ENCODE measurements at places on chromosomes 6 and 20.

- DNase-seq: no peak
Observed at GRCh38 chr6:157322792-157323254, 496 bp downstream of the TMEM242 start.

DNA sequence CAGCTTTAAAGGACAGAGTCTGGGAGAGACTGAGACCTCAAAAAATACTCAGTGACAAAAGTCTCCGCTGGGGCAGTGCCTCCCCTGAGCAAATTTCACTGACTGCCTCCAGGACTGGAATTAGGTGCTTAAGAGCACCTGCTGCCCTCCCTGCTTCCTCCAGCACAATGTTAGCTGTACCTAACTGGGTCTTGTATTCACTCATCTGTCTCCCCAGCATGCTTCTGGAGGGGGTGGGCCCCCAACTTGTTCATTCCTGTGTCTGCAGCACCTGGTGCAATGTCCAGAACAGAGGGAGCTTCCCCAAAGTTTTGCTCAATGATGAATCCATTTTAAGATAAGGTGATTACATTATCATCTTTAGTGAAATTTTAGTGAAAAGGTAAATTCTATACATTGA, 650.7 kb downstream of the KIF16B start:
- DNase-seq: no peak

DNA sequence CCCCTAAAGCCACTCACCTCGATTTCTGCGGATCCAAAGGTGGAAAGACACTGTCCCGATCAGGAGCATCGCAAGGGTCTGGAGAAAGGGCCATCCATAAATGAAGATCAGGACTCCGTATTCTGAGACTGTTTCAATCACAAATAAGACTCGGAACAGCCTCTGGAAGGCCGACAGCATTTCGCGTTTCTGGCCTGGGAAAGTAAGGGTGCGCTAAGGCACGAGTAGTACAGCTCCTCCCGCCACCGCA, 44.6 kb downstream of the DPPA5 start:
- peak; percentile 59 for DNase-seq

GRCh38 chr6:164121527-164121926, 707.0 kb downstream of the QKI start:
- no peak for DNase-seq

- no peak for DNase-seq
Observed at GRCh38 chr20:51910321-51911050, 108.2 kb upstream of the SALL4 start.

DNA sequence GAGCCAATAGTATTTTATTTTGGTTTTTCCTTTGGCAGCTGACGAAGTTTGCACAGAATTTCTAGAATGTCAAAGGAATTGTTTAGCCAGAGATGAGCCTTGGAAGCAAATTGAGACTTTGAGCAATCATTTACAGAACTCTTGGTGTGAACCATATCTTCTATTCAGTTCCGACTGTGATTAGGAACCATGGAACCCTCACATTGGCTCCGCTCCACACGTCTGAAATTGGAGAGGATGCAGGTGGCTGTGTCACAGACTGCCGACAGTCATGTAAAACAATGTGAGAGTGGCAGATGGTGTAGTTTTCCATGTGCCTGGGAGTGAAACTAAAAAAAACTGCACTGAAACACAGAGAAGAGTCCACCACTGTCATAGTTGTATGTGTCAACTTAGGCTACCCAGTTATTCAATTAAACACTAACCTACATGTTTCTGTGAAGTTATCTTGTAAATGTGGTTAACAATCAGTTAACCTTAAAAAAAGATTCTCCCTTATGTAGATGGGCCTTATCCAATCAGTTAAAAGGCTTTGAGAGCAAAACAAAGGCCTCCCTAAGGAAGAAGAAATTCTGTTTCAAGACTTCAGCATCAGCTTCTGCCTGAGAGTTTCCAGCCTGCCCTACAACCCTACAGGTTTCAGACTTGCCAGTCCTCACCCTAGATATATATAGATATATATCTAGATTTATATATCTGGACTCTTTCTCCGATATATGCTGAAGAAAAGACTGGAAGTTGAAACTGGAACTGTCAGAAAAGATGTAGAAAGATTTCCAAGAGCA, 3.3 kb upstream of the HMGN4 start:
- no peak for DNase-seq

- DNase-seq: no peak
Observed at GRCh38 chr6:88268508-88268907, 102.4 kb upstream of the CNR1 start.

DNA sequence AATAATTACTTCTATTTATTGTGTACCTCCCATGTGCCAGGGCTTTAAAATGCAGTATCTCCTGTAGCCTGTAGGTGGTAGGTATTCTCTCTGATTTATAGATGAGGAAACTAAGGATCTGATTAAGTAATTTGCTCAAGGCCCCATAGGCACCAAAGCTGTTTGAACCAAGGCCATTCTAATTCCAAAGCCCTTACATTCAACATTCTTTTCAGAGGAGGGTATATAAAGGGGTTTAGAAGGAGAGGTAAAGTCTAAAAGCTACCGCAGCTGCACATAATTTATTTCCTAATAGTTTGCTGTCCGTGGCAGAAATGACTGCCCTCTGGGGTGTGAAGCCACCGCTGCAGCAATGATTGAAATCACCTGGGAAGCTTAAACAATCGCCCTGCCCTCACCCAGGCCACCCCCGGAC, 95.0 kb upstream of the FAM8A1 start:
- DNase-seq: no peak

DNA sequence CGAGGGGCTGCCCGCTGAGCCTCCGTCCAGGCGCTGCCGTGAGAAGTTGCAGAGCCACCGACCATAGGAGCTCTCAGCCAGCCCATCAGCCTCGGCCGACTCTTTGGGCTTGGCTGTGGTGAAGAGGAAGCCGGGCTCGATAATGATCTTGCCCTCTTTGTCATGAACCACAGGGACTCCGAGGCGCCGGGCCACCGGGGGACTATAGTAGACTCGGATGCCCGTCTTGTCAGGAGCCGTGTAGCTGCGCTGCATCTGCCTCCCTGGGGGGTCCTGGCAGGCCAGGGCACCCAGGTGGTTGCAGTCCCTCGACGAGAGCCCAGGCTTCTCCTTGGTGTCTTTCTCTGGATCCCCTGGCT, 20.5 kb upstream of the DSN1 start:
- DNase-seq: no peak
